ENCODE measurements at places on chromosomes 3 and 15.

- DNase-seq: peak; percentile 65
Observed at GRCh38 chr3:40292637-40293349, 16.7 kb upstream of the EIF1B start.

DNA sequence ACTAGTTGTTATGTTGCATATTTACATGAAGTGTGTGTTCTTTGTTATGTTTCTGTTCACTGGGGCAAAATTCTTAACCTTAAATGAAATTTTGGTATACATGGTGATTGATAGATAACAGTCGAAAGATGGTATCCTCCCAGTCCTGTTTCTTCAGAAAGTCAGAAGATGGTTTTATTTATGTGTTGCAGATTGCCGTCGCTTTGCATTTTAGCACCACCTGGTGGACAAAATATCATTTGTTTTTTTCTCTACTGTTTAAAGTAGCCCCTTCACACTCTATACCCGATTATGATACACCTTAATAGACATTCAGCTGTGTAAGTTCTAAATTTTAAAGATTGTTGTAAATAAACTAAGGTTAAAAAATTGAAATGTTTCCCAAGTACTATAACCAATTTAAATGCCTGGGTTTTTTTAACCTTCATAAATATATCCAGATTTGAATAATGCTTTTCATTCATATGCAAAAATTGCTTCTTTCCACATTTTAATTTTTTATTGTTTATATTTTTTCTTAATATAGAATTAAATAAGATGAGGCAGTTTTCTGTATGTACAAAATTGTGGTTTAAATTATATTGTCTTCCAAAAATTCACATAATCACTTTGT is 152.2 kb downstream of the ALCAM start:
- peak; percentile 63 for DNase-seq

- DNase-seq: no peak
Observed at GRCh38 chr3:43418601-43419272, 132.4 kb downstream of the SNRK start.

GRCh38 chr15:40762919-40763800 is 708 bp upstream of the GCHFR start:
- peak; percentile 84 for DNase-seq

DNA sequence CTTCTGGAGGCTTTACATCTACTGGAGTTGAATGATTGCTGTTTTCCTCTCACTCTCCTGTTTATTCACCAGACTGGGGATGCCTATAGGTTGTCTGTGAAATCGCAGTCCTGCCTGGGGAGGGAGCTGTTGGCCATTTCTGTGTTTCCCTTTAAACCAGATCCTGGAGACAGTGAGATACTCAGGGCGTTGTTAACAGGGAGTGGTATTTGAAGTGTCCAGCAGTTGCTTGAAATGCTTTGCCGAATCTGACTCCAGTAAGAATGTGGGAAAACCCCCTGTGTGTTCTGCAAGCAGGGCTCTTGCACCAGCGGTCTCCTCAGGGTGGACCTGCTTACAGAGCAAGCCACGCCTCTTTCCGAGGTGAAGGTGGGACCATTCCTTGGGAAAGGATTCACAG is 4.3 kb upstream of the LRRK1 start:
- DNase-seq: peak; percentile 67

DNA sequence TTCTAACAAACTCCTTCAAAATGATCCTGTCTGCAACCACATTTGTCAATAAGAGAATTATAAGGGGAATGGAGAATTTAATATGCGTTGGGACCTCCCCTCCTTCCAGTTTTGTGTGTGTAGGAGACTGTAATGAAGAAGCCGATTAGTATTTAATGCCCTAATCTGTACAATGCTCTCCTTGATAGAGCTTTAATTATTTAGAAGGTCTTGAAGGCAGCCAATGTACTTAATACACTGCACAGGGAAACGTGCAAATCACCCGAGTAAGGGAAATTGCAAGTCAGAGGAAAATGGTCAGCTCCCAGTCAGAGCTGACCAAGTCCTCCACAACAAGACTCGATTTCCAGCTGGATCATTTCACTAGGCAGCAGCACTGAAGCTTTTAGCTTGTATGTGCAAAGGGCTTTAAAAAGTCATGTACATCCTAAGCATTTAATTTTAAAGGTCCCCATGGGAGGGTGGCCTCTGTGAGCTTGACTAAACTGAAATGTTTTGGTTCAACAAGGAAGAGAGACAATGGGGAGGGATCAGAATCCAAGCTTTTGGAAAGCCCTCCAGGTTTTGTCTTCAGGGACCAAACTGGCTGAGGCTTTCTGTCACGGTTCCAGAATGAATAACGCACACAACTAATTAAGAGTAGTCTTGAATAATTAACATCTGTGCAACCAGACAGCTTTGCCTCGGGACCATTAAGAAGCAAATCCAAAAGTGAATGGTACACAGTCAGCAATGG is 159.8 kb upstream of the MITF start:
- DNase-seq: no peak

- no peak for DNase-seq
Observed at GRCh38 chr3:43695443-43695842, 4.7 kb downstream of the ABHD5 start.

DNA sequence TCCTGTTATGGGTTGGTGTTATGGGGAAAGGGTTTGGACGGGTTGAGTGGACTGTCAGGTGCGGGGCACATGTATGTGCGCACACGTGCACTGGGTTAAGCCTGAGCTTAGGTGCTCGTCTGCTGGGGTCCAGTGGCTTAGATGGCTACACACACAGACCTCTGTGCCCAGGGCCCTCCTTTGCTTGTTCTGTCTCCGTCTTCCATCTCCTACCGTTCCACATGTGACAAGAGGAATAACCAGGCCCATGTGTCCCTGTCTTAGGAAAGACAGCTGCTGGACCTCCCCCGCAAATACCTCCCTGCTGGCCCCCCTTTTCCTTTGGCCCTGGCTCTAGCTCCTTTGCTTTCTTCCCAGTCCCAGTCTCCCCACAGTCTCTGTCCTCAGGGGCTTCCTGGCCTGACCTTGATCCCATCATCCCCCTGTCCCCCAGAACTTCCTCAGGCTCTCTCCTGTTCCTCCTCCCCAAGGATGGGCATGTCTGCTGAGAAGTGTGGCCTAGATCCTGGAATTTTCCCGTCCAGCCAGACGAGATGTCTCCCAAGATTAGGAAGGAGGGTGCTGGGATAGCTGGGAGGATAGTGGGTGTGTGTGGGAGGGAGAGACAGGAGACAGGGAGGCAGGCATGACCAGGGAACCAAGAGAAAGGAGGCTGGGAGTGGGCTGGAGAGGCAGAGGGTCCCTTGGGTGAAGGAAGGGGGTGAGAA is 797 bp upstream of the THPO start:
- DNase-seq: no peak

- peak; percentile 89 for DNase-seq
Observed at GRCh38 chr3:157130467-157131251, 29.3 kb downstream of the CCNL1 start.

GRCh38 chr15:92035961-92036360 is 182.5 kb downstream of the SLCO3A1 start:
- no peak for DNase-seq

DNA sequence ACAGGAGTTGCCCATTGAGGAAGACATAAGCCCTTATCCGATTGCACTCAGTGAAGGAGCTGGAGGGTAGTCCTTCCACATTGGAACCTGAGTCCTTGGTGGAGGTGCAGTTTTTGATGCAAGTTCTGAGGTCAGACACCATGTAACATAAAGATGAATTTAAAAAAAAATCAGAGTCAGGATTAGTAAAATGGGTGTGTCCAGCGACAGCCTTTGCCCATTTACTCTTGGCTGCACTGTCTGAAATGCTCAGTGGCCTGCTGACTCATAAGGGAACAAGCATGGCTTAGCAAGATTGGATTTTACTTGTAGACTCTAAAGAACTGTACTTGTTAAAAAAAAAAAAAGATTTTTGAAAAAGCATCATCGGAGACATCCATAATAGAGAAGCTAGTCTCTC is 241.1 kb upstream of the TOPAZ1 start:
- no peak for DNase-seq

GRCh38 chr3:5016211-5017161 is 37.2 kb downstream of the BHLHE40 start:
- DNase-seq: peak; percentile 64

DNA sequence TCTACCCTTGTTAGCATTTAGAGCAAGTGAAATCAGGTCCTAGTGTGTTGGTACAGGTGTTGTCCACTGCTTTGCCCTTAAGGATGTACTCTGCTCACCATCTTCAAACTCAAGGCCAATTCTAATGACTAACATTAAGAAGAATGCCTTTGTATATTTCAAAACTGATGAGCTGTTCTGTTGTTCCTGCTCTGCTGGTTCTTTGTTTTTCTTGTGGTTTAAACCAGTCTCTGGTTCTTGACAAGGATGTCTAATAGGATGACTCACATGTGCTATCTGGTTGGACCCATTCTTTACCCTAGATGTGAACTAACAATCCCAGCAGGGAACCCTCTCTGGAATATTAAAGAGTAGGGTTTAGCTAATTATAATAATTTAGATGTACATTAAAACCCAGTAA is 17.3 kb downstream of the ABHD5 start:
- DNase-seq: no peak

GRCh38 chr3:77279276-77279675 is 239.4 kb downstream of the ROBO2 start:
- no peak for DNase-seq

GRCh38 chr3:10460951-10461545 is 44.3 kb downstream of the ATP2B2 start:
- DNase-seq: no peak

DNA sequence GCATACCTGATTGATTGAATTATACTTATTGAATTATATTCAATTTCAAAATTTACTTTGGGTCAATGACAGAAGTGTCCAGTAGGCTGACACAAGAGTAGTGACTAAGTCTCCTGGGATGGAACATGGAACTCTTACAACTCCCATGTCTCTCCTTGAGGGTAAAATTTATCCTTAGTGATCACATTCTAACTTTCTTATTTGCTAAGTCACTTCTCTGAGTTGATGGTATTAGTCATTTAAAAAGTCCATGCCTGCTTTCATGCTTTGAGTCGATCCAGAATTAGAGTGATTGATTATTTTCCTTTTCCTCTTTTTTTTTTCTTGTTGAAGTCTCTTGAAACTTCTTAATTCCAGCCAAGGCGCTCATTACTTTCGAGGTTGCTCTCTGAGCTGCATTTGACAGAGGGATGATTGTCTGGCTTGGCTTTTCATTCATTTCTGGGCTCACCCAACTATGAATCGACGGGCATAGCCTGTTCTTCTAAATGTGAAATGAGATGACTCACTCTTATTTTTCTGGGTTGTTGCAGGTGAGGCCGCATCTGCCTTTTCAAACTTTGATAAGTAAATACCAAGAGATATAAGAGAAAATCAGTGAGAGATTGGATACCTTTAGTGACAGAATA is 34.9 kb downstream of the LRRC3B start:
- DNase-seq: no peak

GRCh38 chr3:71704915-71705314 is 20.3 kb downstream of the EIF4E3 start:
- DNase-seq: no peak

GRCh38 chr3:126487151-126487771 is 11.6 kb upstream of the ZXDC start:
- DNase-seq: peak; percentile 71

DNA sequence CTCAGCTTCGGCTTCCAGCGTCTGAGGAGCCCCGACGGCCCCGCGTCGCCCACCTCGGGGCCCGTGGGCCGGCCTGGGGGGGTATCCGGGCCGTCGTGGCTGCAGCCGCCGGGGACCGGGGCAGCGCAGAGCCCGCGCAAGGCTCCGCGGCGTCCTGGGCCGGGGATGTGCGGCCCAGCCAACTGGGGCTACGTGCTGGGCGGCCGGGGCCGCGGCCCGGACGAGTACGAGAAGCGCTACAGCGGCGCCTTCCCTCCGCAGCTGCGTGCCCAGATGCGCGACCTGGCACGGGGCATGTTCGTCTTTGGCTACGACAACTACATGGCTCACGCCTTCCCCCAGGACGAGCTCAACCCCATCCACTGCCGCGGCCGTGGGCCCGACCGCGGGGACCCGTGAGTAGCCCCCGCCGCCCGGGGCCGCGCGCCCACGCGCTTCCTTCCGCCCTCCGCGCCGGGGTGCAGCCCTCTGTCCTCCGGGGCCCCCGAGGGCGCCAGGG is 462 bp downstream of the EDEM1 start:
- DNase-seq: no peak

DNA sequence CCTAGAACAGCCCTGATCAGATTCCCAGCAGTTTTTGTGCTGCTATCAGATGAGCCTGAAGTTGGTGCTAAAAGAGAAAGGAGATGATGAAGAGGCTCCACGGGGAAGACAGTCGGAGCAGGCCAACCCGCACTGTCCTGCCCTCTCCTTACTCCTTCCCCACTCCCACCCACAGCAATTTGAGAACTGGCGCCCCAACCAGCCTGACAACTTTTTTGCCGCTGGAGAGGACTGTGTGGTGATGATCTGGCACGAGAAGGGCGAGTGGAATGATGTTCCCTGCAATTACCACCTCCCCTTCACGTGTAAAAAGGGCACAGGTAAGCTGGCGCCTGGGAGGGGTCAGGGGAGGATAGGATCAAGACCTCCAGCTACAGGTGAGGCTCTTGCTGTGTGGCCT is 22.6 kb downstream of the HAPLN3 start:
- DNase-seq: no peak

DNA sequence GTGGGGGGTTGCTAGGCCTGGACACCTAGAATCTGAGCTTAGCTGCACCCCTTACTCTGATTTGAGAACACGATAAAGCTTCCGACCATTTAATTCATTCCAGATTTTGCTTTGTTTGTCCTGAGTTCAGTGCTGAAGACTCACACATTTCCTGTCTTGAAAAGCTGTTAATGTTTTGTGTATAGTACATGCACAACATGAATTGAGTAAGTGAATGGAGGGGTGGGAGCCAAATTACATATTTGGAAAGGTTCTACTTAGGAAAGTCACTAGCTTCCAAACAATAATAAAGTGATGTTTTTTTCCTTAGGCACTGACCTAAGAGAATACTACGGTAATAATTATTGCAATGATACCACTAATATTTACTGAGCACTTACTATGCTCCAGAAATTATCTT is 955.2 kb upstream of the NR2F2 start:
- no peak for DNase-seq

- no peak for DNase-seq
Observed at GRCh38 chr3:4987538-4988296, 8.5 kb downstream of the BHLHE40 start.

DNA sequence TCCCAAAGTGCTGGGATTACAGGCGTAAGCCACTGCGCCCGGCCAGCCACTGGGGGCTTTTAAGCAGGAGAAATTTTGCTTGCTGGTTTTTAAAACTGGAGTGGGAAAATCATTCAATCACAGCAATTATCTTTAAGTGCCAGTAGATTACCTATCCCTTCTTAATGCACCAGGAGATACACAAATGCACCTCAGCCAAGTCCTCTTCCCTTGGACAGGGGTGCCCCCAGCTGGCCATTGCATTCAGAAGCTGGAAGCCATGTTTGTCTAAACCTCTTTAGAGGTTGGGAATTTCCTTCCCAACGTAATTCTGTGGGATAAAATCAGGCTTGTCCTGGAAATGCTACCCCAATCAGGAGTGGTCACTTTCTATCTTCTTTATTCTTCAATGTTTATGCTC is 26.6 kb downstream of the MIX23 start:
- DNase-seq: peak; percentile 44

GRCh38 chr3:130976706-130977105 is 49.9 kb downstream of the ASTE1 start:
- no peak for DNase-seq

- no peak for DNase-seq
Observed at GRCh38 chr3:132232231-132232792, 84.9 kb upstream of the ACP3 start.
